OCI-LY7 (cell line): ENCODE measurements at places on chromosomes 11 and 22.

DNA sequence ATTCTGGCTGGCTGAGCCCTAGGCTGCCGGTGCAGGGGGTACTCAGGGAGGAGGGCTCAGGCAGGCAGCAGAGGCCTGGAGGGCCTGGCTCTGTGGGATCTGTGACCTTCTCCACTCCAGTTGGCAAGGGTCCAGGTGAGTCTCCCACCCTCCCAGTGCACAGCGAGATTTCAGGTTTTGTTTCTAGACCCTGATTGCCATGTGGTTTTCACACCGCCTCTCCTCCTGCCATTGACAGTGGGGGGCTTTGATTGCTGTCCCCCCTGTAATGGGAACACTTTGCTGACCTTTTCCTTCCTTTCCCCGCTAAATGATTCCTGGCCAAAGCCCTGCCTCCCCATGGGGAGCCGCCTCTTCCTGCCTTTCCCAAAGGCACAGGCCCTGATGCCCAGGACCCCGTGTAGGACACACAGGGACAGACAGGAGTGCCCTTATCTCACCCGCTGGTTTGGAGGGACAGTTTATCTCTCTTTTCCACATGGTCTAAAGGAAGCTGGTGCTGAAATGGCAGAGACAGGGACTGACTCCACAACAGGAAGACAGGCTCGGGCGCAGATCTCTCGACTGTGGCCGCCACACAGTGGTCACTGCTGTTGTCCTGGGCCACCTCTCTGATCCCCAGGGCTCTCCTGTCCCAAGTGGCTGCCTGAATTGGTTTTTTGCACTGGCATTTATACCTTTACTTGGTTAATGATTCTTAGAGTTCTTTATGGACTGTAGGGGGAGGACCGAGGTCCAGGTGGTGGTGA, 43.4 kb downstream of the BCR start:
- DNase-seq, result no peak

- DNase-seq, result no peak
Observed at GRCh38 chr11:62017878-62018655, 50.6 kb upstream of the FTH1 start.

DNA sequence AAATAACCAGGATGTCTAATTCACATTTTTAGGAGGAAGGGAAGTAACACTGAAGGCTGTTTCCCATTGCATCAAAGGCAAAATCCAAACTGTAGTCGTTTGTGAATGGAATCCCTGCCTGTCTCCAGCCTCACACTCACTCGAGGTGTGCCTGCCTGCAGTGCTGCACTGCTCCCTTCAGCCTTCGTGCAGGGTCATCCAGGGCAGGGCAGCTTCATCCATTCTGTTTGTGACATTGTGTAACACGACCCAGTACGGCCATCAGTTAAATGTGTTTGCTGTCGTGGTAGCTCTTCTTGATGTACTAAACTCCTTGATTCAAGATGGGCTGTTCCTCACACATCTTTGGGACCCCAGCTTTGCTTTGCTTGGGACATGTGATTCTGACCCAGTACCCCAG, 34.3 kb downstream of the LDLRAD3 start:
- no peak for DNase-seq

GRCh38 chr22:42862045-42862734, 5.1 kb upstream of the ARFGAP3 start:
- DNase-seq, result no peak

DNA sequence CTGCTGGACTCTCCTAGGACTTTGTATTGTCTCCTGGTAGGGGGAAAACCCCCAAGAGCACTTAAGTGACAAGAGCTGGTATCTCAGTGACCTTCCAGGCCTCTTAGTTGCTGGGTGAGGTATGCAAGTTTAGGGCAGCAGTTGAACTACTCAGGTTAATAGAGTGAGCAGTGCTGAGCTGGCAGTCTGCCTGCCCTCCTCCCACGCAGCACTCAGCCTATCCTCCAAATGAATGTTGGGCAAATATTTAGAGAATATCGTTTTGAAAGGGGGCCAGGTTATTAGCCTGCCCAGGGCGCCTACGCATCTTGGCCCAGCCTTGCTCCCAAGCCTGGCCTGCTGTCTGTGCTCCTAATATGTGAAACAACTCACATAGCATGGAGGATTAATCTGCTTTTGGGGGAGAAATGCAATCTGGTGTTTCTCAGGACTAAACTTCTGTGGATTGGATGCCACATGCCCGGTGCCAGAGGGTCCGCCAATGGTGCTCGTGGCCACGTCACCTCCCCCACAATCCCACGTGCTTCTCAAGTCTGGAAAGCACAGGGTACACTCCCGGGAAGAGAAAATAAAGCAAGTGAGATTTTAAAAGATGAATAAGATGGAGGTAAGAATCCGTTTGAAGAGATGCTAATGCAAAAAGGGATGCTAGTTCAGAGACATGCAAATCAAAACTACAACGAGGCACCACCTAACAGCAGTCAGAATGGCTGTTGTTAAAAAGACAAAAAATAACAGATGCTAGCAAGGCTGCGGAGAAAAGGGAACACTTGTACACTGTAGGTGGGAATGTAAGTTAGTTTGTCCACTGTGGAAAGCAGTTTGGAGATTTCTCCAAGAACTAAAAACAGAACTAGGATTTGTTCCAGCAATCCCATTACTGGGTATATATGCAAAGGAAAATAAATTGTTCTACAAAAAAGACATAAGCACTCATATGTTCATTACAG, 67.7 kb downstream of the SPON1 start:
- DNase-seq, result no peak

- DNase-seq, result peak; percentile 94
Observed at GRCh38 chr11:121418625-121419114, 33.4 kb upstream of the SORL1 start.

DNA sequence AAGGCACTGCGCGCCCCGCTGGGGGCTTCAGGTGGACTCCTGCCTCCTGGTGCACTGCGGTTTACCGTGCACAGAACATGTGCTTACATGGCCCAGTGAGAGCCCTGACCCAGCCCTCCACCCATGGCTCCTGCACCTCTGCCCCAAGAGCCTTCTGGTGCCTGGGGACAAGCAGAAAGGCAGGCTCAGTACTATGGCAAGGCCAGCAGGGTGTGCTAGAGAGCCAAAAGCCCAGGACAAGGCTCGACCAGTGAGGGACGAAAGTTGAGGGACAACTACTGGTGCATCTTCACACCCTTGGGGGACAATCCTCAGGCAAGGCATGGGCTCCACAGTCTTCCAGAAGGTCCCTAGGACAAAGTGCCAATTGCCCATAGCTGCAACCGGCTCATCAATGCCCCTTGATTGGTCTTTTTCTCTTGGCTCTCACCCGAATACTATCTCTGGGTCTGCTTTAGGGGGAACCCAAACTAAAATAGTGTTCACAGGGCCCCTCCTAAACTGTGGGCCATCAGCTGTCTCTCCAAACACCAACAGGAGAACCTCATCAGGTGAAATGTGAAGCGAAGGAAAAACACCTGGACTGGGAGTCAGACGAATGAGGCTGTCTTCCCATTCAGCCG, 13.5 kb downstream of the PGA5 start:
- DNase-seq, result peak; percentile 69

- DNase-seq, result peak; percentile 52
Observed at GRCh38 chr22:18000441-18001039, 23.8 kb downstream of the MICAL3 start.
